ENCODE measurements at places on chromosomes 4 and X. TPM values are rescaled to one million over a fixed set of nuclear protein-coding genes. Genes with fewer than 3 reads are reported as not detected.
A peak's percentile ranks its signal among the peaks of the same experiment; 100 is the strongest.

The FMR1NB gene
- not detected for total RNA-seq

The TREX2 gene
- total RNA-seq, result 0.63 TPM

- DNase-seq, result no peak
These were observed 51.0 kb downstream of the WFS1 start for GRCh38 chr4:6320663-6321062.

DNA sequence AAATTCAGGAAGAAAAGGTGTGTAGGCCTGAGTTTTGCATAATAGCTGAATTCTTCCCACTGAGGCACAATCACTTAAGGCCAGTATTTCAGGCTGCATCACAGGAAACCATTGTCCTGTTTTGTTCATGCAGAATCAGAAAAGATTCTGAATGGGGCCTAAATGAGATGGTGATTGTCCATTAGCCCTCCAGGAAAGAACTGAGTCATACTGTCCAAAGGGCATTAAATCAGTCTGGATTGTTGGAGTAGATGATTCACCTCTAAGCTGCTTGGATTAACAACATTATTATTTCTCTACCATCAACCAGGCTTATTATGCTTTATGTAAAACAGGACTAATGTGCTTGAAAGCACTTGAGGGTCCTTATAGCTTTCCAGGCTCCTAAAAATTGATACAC is 36.2 kb downstream of the CT47B1 start:
- DNase-seq, result no peak

GRCh38 chrX:120334151-120334550 is 22.9 kb upstream of the TMEM255A start:
- DNase-seq, result no peak

DNA sequence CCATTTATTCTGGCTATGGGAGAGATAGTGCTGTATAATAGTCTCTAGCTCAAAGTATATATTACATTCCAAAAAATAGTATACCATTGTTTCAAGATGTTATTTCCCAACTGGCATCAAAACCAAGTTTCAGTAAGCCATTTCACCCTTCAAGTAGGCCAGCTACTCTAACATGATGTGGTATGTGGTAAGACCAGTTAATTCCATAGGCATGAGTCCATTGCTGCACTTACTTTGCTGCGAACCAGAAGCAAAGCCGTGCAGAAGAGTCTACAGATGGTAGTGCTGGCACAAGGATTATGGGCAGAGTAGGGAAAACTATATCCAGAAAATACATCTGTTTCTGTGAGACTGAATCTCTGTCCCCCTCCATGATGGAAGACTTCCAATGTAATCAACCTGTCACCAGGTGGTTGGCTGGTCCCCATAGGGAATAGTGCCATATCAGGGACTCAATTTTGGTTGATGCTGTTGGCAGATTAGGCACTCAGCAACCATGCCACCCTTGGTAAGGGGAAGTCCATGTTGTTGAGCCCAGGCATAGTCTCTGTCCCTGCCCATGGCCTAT is 49.8 kb upstream of the HSD17B10 start:
- no peak for DNase-seq

GRCh38 chr4:135838889-135839288 is 1637.3 kb upstream of the PABPC4L start:
- no peak for DNase-seq

- no peak for DNase-seq
These were observed 67.4 kb downstream of the EMCN start for GRCh38 chr4:100450449-100450848.

- no peak for DNase-seq
These were observed 46.7 kb downstream of the TMEM154 start for GRCh38 chr4:152633118-152633517.

GRCh38 chr4:74790652-74791051 is 3.7 kb downstream of the BTC start:
- no peak for DNase-seq

DNA sequence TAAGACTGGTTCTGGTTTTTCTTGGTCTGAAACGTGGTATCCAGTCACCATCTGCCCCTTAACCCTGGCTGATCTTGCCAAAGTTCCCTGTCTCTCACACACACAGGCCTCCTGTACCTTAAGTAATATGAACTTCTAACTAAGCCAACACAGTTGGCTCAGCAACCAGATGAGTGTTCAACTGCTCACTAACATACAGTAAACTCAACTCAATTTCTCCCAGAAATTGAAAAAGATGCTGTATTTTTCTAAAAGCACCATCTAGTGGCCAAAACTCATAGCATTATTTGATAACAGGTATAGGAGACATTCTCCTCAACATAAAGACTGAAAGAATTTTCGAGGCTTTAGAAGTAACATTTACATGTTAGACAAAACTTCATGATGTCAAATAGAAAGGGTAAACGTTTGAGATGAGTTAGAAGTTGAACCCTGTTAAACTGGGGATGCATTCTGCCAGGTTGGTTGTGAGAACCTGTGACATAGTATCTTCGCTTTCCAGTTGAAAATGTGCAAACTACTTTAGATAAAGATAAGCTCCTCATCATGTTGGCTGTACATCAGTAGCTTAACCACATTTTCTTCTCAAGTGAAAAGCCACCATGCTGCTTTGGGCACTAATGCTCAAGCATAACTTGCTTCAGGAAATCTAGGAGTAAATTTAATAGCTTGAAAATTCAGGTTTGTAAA is 31.2 kb downstream of the CCNI start:
- no peak for DNase-seq

GRCh38 chr4:41934901-41935651 is at the start of gene TMEM33:
TMEM33 (plus strand) TSS chr4:41935429; CDS start chr4:41935485, 56 bp downstream.
- peak; percentile 90 for DNase-seq
